Pancreas (tissue), 10 donors: ENCODE measurements at places on chromosomes 7 and 10. TPM values are rescaled to one million over a fixed set of nuclear protein-coding genes. Genes with fewer than 3 reads are reported as not detected.

GRCh38 chr10:124601016-124601415, 139.4 kb downstream of the LHPP start:
- DNase-seq, result no peak

DNA sequence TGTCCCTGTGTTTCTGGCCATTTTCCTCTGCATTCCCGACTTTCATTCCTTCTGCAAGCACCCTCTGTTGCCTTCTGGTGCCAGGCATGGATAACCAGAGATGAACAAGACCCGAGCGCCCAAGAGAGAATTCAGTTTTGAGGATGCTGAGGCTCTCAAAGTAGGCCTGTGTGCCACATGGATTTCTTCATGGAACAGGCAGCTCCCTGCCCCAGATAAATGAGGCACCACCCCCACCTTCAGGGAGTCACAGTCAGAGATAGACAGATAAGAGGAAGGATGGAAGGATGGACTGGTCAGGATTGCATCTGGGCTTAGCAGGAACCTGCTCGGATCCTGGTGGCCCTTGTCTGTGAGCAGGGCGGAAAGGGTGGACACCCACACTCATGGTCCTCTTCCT, 49.4 kb downstream of the ADCYAP1R1 start:
- DNase-seq, result no peak

DNA sequence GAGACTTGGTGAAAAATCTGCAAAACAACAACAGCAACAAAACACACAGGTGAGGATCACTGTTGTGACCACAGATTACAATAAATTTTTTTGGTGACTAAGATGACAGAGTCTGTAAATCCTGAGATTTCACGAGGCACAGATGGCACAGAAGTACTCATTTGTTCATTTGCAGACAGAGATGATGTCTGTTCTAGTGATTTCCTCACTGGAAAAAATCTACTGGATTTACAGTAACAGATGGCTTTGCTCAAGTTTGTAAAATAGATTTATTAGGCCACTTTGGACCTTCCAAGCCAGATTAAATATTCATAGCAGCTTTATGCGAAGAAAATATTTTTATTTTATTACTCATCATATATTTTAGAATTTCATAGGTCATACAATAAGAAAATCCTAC, 113.5 kb upstream of the IL6 start:
- no peak for DNase-seq

GRCh38 chr7:52100-52499, 140.3 kb upstream of the FAM20C start:
- DNase-seq, result no peak

- no peak for DNase-seq
These were observed 277.0 kb downstream of the EXOC4 start for GRCh38 chr7:133529861-133530260.

GRCh38 chr10:74778436-74779094, 47.8 kb upstream of the KAT6B start:
- DNase-seq, result no peak

- DNase-seq, result no peak
These were observed 531.6 kb upstream of the IGFBP3 start for GRCh38 chr7:46452561-46453135.

- no peak for DNase-seq
These were observed 53.7 kb downstream of the LRRC17 start for GRCh38 chr7:102966465-102966864.

GRCh38 chr7:30463405-30464145, 15.0 kb downstream of the NOD1 start:
- no peak for DNase-seq

- DNase-seq, result no peak
These were observed 124.7 kb upstream of the MGMT start for GRCh38 chr10:129342385-129342784.

GRCh38 chr10:6068006-6068405, 5.8 kb upstream of the IL2RA start:
- DNase-seq, result no peak

- DNase-seq, result no peak
These were observed 186.5 kb upstream of the ADO start for GRCh38 chr10:62618054-62618453.

GRCh38 chr7:100198266-100198665, 20.5 kb downstream of the STAG3 start:
- no peak for DNase-seq

DNA sequence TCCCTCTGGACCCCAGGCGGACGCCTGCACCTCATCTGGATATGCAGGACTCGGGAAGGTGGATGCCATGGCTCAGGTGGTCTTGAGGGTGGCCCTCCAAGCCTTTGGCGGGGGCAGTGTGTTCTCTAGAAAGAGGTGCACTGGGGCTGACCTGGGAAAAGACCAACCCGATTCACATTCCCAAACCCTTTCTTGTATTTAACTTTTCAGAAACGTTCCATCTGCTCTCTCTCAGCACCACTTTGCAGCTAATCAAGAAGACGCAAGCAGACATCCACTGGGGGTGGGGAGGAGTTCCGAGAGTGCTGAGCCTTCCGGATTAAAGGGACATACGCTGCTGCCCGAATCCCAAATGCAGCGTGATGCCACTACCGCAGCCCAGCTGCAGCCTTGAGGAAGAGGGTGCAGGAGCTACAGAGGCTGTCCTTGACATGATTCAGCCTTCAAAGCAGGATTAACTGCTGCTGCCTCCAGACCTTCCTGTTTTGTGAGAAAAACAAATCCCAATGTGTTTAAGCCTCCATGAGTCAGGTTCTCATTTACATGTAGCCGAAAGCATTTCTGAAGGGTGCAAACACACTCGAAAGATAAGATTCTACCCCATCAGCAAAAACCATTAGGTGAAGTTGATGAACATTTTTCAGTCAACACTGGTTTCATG, 39.9 kb downstream of the RBM17 start:
- DNase-seq, result no peak

- no peak for DNase-seq
These were observed 91.3 kb upstream of the TMEM106B start for GRCh38 chr7:12119620-12120303.

GRCh38 chr10:14879928-14880193, 1.2 kb downstream of the SUV39H2 start:
- no peak for DNase-seq

- DNase-seq, result no peak
These were observed 430.1 kb upstream of the ETV1 start for GRCh38 chr7:14419531-14419930.

DNA sequence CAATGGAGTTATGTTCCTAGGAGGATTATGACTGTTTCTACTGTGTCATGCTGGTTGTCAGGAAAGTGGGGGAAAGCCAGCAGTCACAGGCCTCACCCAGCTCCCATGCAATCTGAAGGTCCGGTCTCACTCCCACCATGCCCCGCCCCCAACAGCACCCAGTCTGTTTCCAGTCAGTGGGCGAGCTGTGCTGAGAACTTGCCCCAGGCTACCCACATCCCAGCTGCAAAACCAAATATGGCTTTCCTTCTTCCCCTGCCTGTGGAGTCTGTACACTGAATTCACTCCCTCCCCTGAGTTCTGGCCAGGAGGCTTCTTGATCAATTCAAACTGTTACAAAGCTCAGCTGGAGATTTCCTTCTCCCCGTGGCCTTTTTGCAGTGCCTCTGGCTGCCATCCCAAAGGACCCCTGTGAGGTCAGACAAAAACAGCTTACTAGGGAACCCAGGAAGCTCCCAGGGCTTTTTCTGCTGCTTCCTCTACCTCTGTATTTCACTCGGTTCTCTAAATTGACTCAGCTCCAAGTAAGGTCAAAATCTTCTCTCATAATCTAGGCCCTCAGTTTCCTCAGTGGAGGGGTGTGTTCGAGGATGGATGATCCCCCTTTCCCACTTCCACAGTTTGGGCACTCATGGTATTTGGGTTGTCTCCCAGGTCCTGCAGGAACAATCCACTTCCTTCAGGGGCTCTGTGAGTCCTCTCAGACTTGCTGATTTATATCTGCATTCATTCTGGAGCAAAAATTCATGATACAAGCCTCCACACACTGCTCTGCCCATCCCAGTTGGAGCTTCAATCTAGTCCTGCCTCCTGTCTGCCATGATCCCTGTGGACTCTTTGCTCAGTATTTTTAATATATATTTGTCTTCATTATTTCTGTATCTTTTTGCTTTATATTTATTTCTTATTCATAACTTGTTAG, 205.5 kb downstream of the SEMA3D start:
- DNase-seq, result no peak

PAPOLB gene
- total RNA-seq, result not detected

HKDC1 gene
- 3.8 TPM for total RNA-seq

TBC1D12 gene
- total RNA-seq, result 6.4 TPM

GIMAP4 gene
- 9.3 TPM for total RNA-seq

AHR gene
- 13.5 TPM for total RNA-seq

BTBD16 gene
- total RNA-seq, result not detected

TACR2 gene
- total RNA-seq, result 0.12 TPM

SPDYE2B gene
- not detected for total RNA-seq
